Muscle of arm (tissue), 14 donors: ENCODE measurements at places on chromosomes 1 and 21. TPM values are rescaled to one million over a fixed set of nuclear protein-coding genes. Genes with fewer than 3 reads are reported as not detected.

Gene CD244
- 5.6 TPM for polyA plus RNA-seq

Gene SHE
- 9.9 TPM for polyA plus RNA-seq

Gene SLC44A5
- polyA plus RNA-seq = 2.8 TPM

Gene GLRX2
- polyA plus RNA-seq = 15.8 TPM

Gene AADACL3
- not detected for polyA plus RNA-seq

Gene AMY1B
- not detected for polyA plus RNA-seq

Gene KCNQ4
- 22.7 TPM for polyA plus RNA-seq

Gene WDR64
- polyA plus RNA-seq = not detected

Gene NBL1
- 53.6 TPM for polyA plus RNA-seq

Gene CD52
- 1.8 TPM for polyA plus RNA-seq

Gene OR2W3
- polyA plus RNA-seq = 0.55 TPM

Gene PRAMEF9
- not detected for polyA plus RNA-seq

Gene DNAJC8
- polyA plus RNA-seq = 96.7 TPM

Gene RIPPLY3
- polyA plus RNA-seq = 0.15 TPM

Gene TMEM81
- not detected for polyA plus RNA-seq

Gene EYA3
- 18.8 TPM for polyA plus RNA-seq

Gene C1orf94
- not detected for polyA plus RNA-seq

Gene FCRLA
- 4.5 TPM for polyA plus RNA-seq

Gene TRIM63
- 44.3 TPM for polyA plus RNA-seq

Gene AGPAT3
- 27.6 TPM for polyA plus RNA-seq

Gene GNAT2
- not detected for polyA plus RNA-seq

Gene PRRX1
- 156 TPM for polyA plus RNA-seq

Gene CHRM3
- 0.69 TPM for polyA plus RNA-seq

Gene FCRL1
- 0.61 TPM for polyA plus RNA-seq

Gene CHI3L2
- polyA plus RNA-seq = not detected

Gene LRRC39
- 181 TPM for polyA plus RNA-seq

Gene FMN2
- 0.36 TPM for polyA plus RNA-seq

Gene SHISA4
- 63.7 TPM for polyA plus RNA-seq

Gene TMPRSS3
- polyA plus RNA-seq = not detected

Gene SMYD3
- not detected for polyA plus RNA-seq

Gene HPCAL4
- polyA plus RNA-seq = 1.8 TPM

Gene GPR161
- polyA plus RNA-seq = 9.8 TPM

Gene GPR52
- not detected for polyA plus RNA-seq

Gene FAAH
- 17.7 TPM for polyA plus RNA-seq

Gene RGS5
- polyA plus RNA-seq = not detected

Gene ZYG11A
- polyA plus RNA-seq = 0.08 TPM

Gene CFAP141
- polyA plus RNA-seq = not detected

Gene CHIA
- polyA plus RNA-seq = not detected

Gene PGBD5
- polyA plus RNA-seq = 6.5 TPM

Gene VPS72
- 46.0 TPM for polyA plus RNA-seq

Gene C1orf167
- polyA plus RNA-seq = 2.9 TPM

Gene UBASH3A
- not detected for polyA plus RNA-seq

Gene FOXD2
- not detected for polyA plus RNA-seq

Gene C1QA
- polyA plus RNA-seq = 37.3 TPM

Gene FAM72B
- 3.0 TPM for polyA plus RNA-seq

Gene MTF1
- polyA plus RNA-seq = 8.5 TPM

Gene OR2T35
- polyA plus RNA-seq = not detected
